ENCODE measurements at places on chromosomes 3 and 15. TPM values are rescaled to one million over a fixed set of nuclear protein-coding genes. Genes with fewer than 3 reads are reported as not detected.

TICRR gene
- 8.4 TPM for total RNA-seq

SERPINI2 gene
- total RNA-seq: 0.25 TPM

GRCh38 chr15:79084308-79084968 lies 6.1 kb downstream of the RASGRF1 start:
- DNase-seq: no peak

ESYT3 gene
- 5.2 TPM for total RNA-seq

IL17RD gene
- total RNA-seq: 25.0 TPM

DNA sequence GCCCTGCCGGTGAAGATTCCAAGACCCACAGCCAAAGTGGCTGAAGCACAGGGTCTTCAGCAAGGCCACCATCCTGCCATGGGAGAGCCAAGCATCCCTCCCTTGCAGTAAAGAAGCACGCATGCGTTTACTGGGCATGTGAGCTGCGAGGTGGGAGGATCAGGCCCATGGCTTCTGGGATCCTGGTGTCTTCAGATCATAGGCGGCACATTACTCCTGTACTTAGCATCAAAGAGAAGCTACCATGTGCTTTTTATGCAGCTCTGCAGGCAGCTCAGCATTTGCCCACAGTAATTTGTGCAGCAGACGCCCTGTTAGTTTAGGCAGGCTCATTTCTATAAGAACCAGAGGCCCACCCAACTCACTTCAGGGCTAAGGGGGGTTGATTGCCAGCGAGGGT lies 45.7 kb downstream of the IDH2 start:
- DNase-seq: no peak

BFSP2 gene
- total RNA-seq: not detected

GRCh38 chr3:128727996-128728395 lies 2.0 kb downstream of the RAB7A start:
- no peak for DNase-seq

DNA sequence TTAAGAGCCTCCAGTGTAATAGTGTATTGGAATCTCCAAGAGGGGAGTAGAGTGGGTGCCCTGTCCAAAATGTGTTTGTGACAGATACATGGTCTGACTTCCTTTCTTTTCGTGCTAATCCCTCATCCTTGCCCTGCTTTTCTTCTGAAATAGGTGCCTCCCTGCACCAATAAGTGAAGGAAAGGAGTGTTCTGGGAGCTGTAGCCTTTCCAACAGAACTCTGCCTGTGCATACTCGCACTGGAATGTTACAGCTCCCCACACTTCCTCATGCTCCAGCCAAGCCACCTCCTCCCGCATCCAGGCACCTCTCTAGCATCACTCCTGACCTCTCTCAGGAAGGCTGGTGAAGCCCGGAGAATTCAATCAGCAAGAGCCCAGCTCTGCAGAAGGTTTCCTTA lies 478.0 kb downstream of the GABRG3 start:
- DNase-seq: no peak

DNA sequence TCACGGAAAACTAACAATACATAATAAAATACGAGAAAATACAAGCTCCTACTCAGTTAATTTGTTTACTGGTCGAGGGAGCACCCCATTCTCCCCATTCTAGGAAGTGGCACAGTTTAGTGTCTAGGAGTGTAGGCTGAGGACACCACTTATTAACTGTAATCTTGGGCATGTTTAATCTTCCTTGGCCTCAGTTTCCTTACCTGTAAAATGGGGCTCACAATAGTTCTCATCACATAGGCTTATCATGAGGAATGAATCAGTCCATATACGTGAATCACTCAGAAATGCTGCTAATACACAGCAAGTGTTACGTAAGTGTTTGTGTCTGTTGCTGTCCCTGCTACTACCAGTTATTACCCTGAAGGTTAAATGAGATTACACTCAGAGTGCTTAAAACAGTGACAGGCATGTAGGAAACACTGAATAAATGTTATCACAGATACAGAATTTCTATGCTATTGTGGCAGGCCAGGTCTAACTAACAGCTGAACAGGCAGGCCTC lies 210.2 kb downstream of the OSBPL10 start:
- DNase-seq: no peak

GRCh38 chr3:171991166-171991565 lies 48.2 kb upstream of the FNDC3B start:
- DNase-seq: no peak

DNA sequence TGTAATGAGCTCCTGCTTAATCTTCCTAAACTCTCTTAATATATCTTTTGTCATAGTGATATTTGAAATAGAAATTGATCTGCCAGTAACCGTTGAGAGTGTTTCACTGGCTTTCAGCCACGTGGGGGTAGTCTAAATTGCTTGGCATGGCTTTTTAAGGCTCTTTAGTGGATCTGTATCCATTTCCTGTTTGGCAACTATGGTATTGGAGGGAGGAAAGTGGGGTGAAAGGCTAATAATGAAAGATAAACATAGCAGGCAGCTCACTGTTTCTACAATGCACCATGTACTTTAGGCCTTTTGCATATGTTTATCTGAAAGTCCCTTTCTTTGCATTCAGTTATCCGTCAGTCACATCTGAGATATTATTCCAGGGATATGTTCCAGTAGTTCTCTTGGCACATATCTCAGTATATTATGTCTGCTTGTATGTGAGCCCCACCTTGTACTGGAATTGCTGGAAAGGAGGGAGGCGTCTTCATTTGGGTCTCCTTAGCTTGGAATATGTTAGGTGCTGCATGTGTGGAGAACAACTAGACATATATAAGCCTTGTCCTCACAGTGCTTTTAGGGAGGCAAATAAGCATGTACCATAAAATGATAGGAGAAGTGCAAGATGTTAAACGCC lies 10.8 kb downstream of the TOPAZ1 start:
- DNase-seq: no peak

LOXL1 gene
- 13.9 TPM for total RNA-seq

SPATA12 gene
- 10.2 TPM for total RNA-seq

CX3CR1 gene
- total RNA-seq: 2.0 TPM

All from testis (tissue), 5 donors.